IPS DF 6.9 (cell line): ENCODE measurements at places on chromosomes 6 and 20.

DNA sequence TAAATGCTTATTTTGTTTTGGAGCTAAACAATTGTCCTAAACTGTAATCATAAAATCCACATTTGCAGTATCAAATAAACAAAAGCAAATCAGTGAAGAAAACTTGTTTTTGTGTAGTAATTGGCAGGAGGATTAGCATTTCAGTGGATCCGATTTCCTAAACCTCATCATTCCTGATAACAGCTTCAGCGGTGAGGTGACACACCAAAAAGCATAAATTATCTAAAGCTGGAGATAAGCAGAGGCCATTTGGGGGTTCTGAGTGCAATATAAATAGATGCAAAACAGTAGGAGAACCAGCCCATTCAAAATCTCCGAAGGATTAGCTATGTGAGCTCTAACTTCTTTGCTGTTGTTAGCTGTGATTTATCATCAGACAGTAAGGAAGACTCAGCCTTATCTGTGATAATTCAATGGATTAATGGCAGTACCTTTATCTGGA lies 235.8 kb downstream of the EPHA7 start:
- no peak for DNase-seq
- no peak overlapping the region for H3K4me3 ChIP-seq
- no peaks in the 10 kb centered on the region for H3K27me3 ChIP-seq
- no peaks in the 10 kb centered on the region for H3K36me3 ChIP-seq
- H3K27ac ChIP-seq: no peak overlapping the region

- H3K4me3 ChIP-seq: no peak overlapping the region
- no peak for DNase-seq
- no peak overlapping the region for H3K27ac ChIP-seq
- H3K36me3 ChIP-seq: no peaks in the 10 kb centered on the region
Measured at GRCh38 chr6:84641076-84641475, 123.3 kb downstream of the TBX18 start.

GRCh38 chr20:479487-479886 lies 17.2 kb upstream of the TBC1D20 start:
- peaks cover 15% of the 10 kb centered on the region; the same call in 1 of the 2 replicates for H3K36me3 ChIP-seq
- H3K27ac ChIP-seq: no peak overlapping the region
- no peak for DNase-seq
- no peaks in the 10 kb centered on the region for H3K27me3 ChIP-seq

GRCh38 chr20:19601126-19601810 lies 156.8 kb upstream of the RIN2 start:
- no peak overlapping the region for H3K4me3 ChIP-seq
- DNase-seq: no peak
- peaks cover 2% of the 10 kb centered on the region for H3K4me1 ChIP-seq
- H3K27me3 ChIP-seq: no peaks in the 10 kb centered on the region

DNA sequence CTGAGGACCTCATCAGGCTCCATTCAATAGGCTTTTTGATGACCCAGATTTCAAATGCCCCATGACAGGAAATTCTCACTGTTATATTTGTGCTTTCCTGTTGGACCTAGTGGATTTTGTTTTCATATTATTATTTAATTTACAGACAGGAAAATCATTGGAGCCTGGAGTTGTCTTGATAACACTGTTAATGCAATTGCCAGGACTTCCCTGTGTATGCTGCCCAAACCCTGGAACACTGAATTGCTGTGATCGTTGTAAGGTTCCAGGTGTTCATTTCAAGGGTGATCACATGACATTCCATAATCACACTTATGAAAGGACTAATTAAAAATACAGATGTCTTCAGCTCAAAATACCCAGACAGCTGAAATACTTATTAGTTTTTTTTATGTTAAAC lies 783.2 kb downstream of the DHX35 start:
- DNase-seq: no peak
- H3K27ac ChIP-seq: no peak overlapping the region
- H3K4me1 ChIP-seq: no peaks in the 10 kb centered on the region
- no peaks in the 10 kb centered on the region for H3K27me3 ChIP-seq
- no peak overlapping the region for H3K4me3 ChIP-seq
- no peaks in the 10 kb centered on the region for H3K36me3 ChIP-seq
